ENCODE measurements at places on chromosomes 2 and 18. TPM values are rescaled to one million over a fixed set of nuclear protein-coding genes. Genes with fewer than 3 reads are reported as not detected.
A peak's percentile ranks its signal among the peaks of the same experiment; 100 is the strongest.

The CAVIN2 gene
- not detected for total RNA-seq

The IL37 gene
- total RNA-seq = not detected

- no peak for DNase-seq
Observed at GRCh38 chr2:223008162-223008561, 43.8 kb upstream of the KCNE4 start.

DNA sequence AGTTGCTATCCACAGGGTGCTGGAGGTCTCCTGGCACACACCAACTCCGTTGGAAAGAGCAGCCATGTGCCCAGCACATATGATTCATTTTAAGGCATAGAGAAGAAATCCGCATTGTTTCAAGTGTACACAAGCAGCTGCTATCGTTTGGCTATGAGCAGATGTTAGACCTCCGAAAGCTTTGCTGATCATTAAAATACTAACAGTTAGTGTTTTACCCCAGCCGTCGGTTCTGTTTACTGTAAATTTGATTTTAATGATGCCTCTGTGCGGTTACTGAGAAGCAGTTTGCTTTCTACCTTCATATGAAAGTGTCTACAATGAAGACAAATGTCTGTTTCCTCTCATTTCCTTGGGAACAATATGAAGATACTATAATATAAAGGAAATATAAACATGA, 154.9 kb downstream of the PTGR3 start:
- no peak for DNase-seq

The CROCC2 gene
- total RNA-seq = not detected

GRCh38 chr2:15799432-15799827, 140.9 kb upstream of the MYCN start:
- no peak for DNase-seq

- peak; percentile 53 for DNase-seq
Observed at GRCh38 chr2:118103951-118104940, 16.0 kb downstream of the INSIG2 start.

- no peak for DNase-seq
Observed at GRCh38 chr18:39795350-39795749, 2159.7 kb upstream of the PIK3C3 start.

DNA sequence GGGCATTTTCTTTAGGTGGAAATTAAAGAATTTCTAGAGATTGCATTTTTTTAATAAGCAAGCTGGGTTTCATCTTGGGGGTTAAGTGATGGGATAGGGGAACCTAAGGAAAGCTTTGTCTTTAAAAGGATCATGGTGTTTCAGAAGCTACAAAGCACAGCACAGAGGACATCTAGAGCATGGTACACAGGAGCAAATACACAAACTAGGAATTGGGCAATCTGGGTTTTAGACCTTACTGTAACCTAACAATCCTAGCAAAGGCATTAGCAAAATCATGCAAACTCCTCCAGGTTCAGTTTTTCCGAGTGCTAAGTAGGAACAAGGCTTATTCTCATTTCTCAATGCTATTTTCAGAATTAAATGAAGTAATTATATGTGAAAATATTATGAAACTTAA, 134.1 kb downstream of the CD226 start:
- DNase-seq = no peak

The SPATS2L gene
- total RNA-seq = 27.2 TPM

The PTPN18 gene
- total RNA-seq = 43.1 TPM

- DNase-seq = no peak
Observed at GRCh38 chr2:14094592-14094991, 537.9 kb upstream of the LRATD1 start.

The LIPG gene
- 0.18 TPM for total RNA-seq

- no peak for DNase-seq
Observed at GRCh38 chr2:19709553-19709952, 192.2 kb downstream of the TTC32 start.

The C2orf42 gene
- 16.6 TPM for total RNA-seq

The TIGD1 gene
- total RNA-seq = 4.6 TPM

All from GM12878 (cell line).